ENCODE measurements at places on chromosomes 3 and 15.

DNA sequence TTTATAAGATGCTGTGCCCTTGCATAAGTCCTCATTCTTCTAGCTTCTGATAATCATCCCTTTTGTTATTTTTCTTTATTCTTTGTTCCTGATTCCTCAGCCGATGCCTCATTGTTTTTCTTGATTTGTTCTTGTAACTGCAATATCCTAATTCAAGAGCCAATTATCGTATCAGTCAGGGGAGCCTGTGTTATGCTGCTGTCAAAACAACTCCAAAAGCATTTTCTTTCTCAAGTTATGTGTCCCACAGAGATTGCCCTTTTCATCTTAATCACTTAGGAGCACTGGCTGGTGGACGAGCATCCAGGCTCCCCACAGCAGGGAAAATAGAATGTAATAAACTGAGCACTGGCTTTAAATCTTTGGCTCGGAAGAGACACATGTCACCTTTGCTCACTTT is 207.3 kb downstream of the CHL1 start:
- DNase-seq, result no peak

GRCh38 chr3:7506606-7507180 is 645.8 kb downstream of the GRM7 start:
- no peak for DNase-seq

- no peak for DNase-seq
Observed at GRCh38 chr3:350871-351371, 154.4 kb downstream of the CHL1 start.

DNA sequence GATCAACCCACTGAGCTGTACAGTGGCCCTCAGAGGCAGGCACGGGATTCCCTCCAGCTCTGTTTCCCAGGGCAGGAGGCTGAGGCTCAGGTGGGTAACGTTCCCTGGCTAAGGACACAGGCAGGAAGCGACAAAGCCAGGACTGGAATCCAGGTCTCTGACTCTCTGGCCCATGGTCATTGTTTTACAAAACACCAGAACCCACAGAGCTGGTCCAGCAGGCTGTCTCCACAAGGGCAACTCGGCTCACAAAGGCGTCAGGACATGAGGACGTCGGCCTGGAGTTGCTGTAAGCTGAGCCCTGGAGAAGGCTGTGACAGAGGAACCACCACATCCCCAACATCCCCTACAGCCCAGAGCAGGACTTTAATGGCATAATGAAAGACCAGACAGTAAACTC is 30.7 kb downstream of the NUP210 start:
- no peak for DNase-seq

DNA sequence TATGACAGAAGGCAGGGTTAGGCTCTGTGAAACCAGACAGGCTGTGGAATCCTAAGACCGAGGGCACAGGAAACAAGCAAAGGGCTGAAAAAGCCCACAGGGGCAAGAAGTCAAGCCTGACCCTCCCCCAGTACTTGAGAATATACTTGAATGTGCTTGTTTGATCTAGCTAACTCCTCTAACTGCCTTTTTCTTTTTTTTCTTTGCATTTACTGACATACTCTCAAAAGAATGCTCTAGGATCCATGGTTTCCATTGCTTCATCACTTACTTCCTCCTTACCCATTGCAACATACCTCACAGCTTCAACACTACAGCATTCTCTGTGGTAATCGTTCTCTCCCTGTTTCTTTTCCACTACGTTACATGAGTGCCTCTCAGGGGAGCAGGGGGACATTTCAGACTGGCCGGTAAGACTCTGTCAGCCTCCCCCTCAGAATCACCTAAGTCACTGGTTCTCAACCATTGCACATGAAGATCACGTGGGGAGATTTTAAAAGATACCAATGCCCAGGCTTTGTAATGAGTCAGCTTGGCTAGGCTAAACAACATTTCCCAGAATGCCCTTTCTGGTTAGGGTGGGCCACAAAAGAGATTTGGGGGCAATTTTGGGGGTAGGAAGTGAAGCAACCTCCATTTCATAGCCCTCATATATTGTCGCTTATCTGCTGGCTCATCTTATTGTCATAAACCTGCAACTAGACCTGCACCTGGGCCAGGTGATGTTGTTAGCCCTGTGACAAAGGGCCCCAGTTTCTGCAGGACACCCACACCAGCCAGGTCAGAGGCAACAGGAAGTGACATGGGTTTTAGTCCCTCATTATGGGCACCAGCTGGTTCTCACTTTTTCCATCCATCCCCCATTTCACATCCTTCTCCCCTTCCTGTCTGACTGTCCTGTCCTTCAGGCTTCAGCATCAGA is 24.6 kb upstream of the RSL24D1 start:
- DNase-seq, result peak; percentile 96

Measured in AG10803 (cell line).